NCI-H774 (cell line): ENCODE measurements at places on chromosomes 5 and 9.

GRCh38 chr9:4177970-4178758 lies 121.7 kb downstream of the GLIS3 start:
- no peak for DNase-seq

- no peak for DNase-seq
Measured at GRCh38 chr5:34991486-34992238, 56.1 kb downstream of the AGXT2 start.

GRCh38 chr5:6222121-6222520 lies 156.2 kb downstream of the MED10 start:
- no peak for DNase-seq

DNA sequence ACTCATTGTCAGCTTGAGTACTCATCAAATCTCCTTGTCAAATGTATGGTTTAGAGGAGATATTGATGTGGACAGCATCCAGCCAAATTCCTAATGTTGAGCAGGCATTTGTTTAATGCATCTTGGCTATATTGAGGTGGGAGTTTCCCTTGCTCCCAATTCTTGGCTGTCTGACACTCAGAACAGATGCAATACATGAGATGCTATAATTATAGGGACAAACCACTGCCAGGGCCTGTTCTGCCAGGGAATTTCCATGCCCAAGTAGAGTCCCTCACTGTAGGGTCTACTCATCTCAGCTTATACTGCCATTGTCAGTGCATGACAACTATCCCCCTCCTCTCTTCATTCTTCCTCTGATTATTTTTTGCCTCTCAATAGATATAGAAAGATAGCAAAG lies 392.0 kb upstream of the KCNN2 start:
- DNase-seq = no peak

DNA sequence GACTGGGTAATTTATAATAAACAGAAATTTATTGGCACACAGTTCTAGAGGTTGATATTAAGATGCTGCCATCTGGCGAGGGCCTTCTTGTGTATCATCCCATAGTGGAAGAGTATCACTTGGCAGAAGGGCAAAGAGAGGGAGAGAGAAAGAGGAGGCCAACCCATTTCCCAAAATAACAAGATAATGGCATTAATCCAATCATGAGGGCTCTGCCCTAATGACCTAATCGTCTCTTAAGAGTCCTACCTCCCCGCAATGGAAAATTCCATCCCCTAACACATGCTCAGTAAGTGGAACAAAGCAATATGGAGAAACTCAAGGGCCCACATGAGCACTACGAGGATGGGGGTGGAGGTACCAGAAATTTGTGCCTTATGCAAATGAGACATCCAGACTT lies 17.6 kb upstream of the VDAC1 start:
- no peak for DNase-seq

- DNase-seq = no peak
Measured at GRCh38 chr9:121731919-121732318, 80.5 kb downstream of the DAB2IP start.
